Activated CD8-positive, alpha-beta memory T cell treated with anti-CD3 and anti-CD28 coated beads for 24 hours (primary cell): ENCODE measurements at places on chromosomes 3 and 15.

GRCh38 chr3:39892068-39892467, 82.7 kb downstream of the MYRIP start:
- no peak for DNase-seq

DNA sequence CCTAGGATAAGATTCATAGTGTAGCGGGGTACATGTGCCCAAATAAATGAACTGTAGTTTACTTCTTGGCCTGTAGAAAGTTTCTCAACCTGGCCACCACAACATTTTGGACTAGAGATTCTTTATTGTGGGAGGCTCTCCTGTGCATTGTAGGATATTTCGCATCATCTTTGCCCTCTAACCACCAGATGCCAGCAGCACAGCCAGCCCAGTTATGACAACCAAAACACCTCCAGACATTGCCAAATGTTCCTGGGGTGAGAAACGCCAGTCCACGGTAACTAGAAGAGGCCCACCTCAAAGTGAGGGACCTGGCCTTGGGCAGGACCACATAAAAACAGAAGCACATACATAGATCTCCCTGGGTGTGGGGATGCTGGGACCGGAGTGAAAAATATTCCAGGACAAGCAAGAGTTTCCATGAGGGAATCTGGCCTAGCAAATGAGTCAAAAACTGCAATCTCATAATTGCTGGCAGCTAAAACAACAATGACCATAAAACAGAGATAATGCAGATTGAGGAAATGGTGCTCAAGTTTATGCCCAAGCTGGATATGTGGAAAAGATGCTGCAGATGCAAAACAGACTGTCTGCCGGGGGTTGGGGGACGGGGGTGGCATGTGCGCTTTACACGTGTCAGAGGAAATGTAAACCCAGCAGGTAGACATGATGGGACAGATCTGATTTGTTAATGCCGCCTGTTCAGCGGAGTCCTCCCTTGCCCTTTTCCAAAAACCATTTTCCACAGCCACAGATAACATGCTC, 39.7 kb downstream of the ARHGEF3 start:
- DNase-seq: peak; percentile 50

DNA sequence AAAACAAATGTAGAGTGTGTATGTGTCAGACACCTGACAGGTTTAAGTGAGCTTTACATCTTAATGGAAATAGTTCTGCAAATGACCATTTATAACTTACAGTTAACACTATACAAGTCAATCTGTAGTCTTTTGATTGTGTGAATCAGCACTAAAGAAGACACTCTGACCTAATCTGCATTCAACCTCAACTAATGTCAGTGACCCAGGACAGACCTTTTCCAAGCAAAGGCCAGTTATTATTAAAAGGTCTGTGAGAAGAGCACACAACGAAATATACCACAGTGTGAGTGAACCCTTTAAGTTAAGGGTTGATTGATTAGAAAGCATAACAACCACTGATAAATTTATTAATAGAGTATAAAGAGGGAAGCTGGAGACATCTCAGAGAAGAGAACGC, 761.9 kb upstream of the LMCD1 start:
- DNase-seq: no peak

GRCh38 chr15:38349251-38349650, 96.6 kb downstream of the SPRED1 start:
- DNase-seq: no peak

GRCh38 chr15:58308742-58309355, 122.9 kb upstream of the LIPC start:
- DNase-seq: no peak

- DNase-seq: no peak
Measured at GRCh38 chr3:58184309-58184981, 26.3 kb downstream of the DNASE1L3 start.

- DNase-seq: no peak
Measured at GRCh38 chr3:126399351-126399735, 4.6 kb downstream of the CFAP100 start.

DNA sequence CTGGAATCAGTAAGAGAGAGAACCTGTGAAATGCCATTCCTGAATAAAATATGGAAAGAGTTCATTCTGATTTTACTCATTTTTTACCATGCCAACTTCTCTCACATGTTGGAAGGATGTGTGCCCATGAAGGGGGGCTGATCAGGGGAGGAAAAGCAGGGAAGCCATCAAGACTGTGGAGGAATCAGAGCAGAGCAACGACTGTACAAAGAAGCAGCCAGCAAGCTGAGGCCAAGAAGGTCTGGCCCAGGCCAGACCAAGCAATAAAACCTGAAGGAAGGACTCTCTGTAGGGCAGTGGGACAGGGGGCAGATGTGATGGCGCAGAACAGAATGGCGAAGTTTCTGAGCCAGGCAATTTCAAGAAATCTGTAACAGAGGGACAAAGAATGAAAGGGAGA, 24.0 kb upstream of the ARNT2 start:
- no peak for DNase-seq

GRCh38 chr3:43810797-43811196, 120.1 kb downstream of the ABHD5 start:
- DNase-seq: no peak

DNA sequence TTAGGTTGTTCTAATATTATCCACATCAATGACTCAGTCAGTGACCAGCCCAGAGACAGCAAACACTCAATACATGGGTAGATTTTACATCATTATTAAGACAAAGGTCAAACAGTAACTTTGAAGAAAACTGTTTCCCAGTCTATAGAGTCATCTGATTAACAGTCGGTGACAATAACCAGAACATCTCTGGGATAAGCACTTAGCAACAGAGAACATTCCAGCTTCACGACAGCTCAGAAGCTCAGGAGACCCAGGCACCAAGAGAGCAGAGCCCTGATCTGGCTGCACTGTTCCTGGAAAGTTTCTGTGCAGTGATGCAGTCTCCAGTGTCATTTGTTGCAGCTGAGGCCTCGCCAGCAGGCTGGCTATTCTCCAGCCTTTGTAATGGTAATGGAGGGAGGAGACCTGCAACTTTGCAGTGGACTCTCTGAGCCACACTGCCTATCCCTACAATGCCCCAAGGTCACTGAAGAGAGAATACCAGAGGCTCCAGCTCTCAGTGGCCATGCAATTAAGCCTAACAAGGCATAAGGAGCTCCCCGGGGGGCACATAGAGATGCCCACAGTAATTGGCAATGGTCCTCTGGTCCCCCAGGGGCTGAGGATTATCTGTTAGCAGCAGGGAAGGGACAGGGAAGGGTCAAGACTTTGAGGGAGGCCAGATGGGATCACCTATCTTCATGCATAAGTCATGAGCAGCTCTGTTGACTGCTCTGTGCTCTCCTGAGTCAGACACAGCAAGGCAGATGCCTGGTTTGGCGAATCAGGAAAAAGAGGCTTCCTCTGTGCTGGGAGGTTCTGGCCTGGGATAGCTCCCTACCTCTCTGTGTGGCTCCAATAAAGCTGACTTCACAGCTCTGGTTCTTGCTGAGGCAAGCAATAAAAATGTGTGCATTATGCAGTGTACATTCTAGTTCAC, 163.6 kb downstream of the CTNNB1 start:
- no peak for DNase-seq

GRCh38 chr3:20406611-20407011, 220.6 kb upstream of the SGO1 start:
- no peak for DNase-seq

- no peak for DNase-seq
Measured at GRCh38 chr3:20395692-20396091, 209.7 kb upstream of the SGO1 start.

DNA sequence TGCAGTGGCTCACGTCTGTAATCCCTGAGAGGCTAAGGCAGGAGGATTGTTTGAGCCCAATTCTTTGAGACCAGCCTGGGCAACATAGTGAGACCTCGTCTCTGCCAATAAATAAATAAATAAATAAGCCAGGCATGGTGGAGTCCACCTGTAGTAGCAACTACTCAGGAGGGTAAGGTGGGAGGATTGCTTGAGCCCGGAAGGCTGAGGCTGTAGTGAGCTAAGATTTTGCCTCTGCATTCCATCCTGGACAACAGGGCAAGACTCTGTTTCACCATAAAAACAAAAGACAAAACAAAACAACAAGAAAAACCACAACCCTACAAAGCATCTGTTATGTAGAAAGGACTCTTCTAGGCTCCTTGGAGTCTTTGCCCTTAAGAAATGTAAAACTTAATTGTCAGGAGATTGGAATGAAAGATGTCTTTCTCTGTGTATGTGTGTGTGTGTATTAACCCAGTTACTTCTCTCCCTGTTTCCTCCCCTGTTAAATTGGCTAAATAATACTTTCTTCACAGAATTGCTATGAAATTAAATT, 9.5 kb downstream of the NECTIN3 start:
- no peak for DNase-seq

DNA sequence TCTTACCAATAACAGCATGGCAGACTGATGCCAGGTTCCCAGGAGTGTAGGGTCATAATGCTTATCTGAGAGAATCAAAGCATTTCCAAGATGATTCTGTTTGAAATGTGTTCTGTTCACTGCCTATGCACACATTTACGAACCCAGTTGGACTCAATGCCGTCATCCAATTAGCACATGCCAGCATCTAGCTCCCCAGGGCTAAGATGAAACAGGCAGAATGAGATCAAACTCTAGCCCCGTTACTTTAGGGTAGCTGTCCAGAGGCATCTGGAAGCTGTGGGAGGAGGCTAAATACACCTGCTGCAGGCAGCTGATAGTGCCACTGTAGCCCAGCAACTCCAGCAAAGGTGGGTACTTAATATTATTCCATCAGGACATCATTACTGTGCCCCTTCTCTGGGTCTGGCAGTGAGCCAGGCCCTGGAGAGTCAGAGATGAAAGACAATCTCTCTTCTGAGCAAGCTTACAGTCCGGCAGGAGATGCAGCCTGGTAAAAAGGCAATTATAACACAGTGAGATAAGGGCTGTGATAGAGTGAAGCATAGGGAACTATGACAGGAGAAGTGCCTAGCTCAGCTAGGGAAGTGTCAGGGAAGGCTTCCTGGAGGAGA, 156.4 kb upstream of the PPP2R3A start:
- no peak for DNase-seq

GRCh38 chr3:30989276-30990030, 95.0 kb upstream of the GADL1 start:
- no peak for DNase-seq
